ENCODE measurements at places on chromosomes 1 and 21. TPM values are rescaled to one million over a fixed set of nuclear protein-coding genes. Genes with fewer than 3 reads are reported as not detected.

Gene COL6A1
- 0.40 TPM for total RNA-seq

DNA sequence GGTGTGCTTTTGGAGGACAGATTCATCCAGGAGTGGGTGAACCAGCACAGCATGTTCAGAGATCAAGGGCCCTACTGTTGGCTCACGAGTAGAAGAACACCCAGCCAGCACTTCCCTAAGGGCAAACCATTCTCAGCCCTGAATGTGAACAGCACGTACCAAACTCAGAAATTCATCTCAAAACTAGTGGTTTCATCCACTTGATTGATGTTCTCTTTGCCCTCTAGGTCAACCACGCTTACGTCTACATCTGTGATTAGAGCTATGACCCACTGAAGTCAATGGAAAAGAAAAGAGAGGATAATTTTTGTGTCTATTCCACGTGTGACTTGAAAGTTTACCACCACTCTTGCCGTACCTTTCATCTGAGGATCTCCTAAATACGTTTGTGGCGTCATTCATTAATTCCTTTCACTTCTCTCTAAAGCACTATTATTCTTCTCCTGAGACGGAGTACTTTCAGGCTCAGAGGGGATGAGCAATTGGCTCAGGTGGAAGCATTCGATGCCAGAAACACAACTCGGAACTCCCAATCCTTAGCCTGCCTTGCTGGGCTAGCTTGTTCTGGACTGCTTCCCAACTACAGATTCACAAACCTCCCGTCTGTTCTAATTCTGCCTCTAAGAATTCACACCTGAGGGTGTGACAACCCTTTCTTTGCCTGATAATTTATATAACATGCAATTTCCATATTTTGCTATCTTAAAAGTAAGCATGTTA lies 57.3 kb upstream of the HIVEP3 start:
- no peaks in the 10 kb centered on the region for H3K27me3 ChIP-seq
- H3K4me3 ChIP-seq: no peak overlapping the region
- peaks cover 18% of the 10 kb centered on the region for H3K4me1 ChIP-seq
- H3K36me3 ChIP-seq: peaks cover 8% of the 10 kb centered on the region
- H3K27ac ChIP-seq: no peak overlapping the region
- no peak for DNase-seq

DNA sequence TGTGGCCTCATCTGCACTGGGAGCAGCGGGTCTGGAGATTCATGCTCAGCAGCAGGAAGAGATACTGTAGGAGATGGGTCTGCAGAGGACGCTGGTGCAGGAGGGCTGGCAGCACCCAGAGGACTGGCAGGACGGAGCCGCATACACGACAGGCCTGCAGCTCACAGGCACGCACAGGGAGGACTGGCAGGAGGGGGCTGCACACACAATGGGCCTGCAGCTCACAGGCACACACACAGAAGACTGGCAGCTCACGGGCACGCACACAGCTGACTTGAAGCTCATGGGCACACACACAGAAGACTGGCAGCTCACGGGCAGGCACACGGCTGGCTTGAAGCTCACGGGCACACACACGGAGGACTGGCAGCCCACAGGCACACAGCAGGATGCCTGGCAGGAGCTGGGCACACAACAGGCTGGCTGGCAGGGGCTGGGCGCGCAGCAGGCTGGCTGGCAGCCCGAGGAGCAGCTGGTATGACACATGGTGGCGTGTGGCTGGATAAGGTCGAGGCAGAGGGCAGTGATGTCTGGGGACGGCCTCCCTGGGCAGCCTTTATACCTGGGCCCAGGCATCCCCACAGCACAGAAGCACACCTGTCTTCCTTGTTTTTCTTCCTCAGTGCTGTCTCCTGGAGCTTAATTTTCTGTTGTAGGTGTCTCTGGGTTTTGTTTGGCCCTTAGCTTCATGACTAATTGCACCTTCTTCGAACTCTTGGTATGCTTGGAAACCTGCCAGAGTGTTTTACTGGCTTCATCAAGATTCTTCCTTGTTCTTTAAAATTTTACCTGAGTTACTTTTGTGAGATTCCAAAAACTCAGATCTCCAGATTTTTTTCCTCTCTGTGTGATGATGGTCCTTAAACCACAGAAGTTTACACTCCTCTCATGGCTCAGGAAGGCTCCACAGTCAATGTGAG lies at the start of gene KRTAP12-2:
TSS of gene KRTAP12-2 (minus strand) at position 527 of the 920 bp plus-strand sequence. CDS start at position 486, 41 bp downstream.
- H3K36me3 ChIP-seq: peaks cover 1% of the 10 kb centered on the region
- H3K4me1 ChIP-seq: no peaks in the 10 kb centered on the region
- DNase-seq: no peak
- no peak within 1 kb of the TSS for H3K27ac ChIP-seq
- H3K27me3 ChIP-seq: peaks cover 16% of the 10 kb centered on the region

GRCh38 chr21:45074818-45075595 lies 627 bp downstream of the ADARB1 start:
- H3K4me3 ChIP-seq: peak overlapping the region; percentile 83
- peaks cover 51% of the 10 kb centered on the region for H3K4me1 ChIP-seq
- peak; percentile 23 for DNase-seq

- peaks cover 91% of the 10 kb centered on the region for H3K27me3 ChIP-seq
- peaks cover 3% of the 10 kb centered on the region for H3K4me1 ChIP-seq
- no peak for DNase-seq
- peaks cover 1% of the 10 kb centered on the region for H3K36me3 ChIP-seq
These were observed 2.3 kb downstream of the PAX7 start for GRCh38 chr1:18632783-18633421.

- peaks cover 8% of the 10 kb centered on the region for H3K27me3 ChIP-seq
- H3K4me1 ChIP-seq: no peaks in the 10 kb centered on the region
- no peak for DNase-seq
- no peaks in the 10 kb centered on the region for H3K36me3 ChIP-seq
- no peak overlapping the region for H3K27ac ChIP-seq
These were observed 52.8 kb downstream of the FMO4 start for GRCh38 chr1:171366816-171367215.

GRCh38 chr1:16718908-16719533 lies 21.3 kb upstream of the RNU1-4 start:
- peaks cover 41% of the 10 kb centered on the region for H3K27me3 ChIP-seq
- H3K36me3 ChIP-seq: no peaks in the 10 kb centered on the region
- H3K4me1 ChIP-seq: no peaks in the 10 kb centered on the region
- H3K27ac ChIP-seq: no peak overlapping the region

- peaks cover 20% of the 10 kb centered on the region for H3K27me3 ChIP-seq
- H3K36me3 ChIP-seq: no peaks in the 10 kb centered on the region
- peaks cover 12% of the 10 kb centered on the region for H3K4me1 ChIP-seq
- DNase-seq: no peak
- peak within 1 kb of the TSS; percentile 7 for H3K27ac ChIP-seq
These were observed at the start of gene MAP3K21 for GRCh38 chr1:233327651-233328141. Gene MAP3K21 (plus strand): TSS chr1:233327724. CDS start chr1:233328029, 305 bp downstream.

- peaks cover 66% of the 10 kb centered on the region for H3K36me3 ChIP-seq
- H3K27ac ChIP-seq: no peak overlapping the region
- peaks cover 26% of the 10 kb centered on the region for H3K4me1 ChIP-seq
- H3K27me3 ChIP-seq: no peaks in the 10 kb centered on the region
These were observed 30.6 kb downstream of the PAFAH2 start for GRCh38 chr1:25967308-25967707.

DNA sequence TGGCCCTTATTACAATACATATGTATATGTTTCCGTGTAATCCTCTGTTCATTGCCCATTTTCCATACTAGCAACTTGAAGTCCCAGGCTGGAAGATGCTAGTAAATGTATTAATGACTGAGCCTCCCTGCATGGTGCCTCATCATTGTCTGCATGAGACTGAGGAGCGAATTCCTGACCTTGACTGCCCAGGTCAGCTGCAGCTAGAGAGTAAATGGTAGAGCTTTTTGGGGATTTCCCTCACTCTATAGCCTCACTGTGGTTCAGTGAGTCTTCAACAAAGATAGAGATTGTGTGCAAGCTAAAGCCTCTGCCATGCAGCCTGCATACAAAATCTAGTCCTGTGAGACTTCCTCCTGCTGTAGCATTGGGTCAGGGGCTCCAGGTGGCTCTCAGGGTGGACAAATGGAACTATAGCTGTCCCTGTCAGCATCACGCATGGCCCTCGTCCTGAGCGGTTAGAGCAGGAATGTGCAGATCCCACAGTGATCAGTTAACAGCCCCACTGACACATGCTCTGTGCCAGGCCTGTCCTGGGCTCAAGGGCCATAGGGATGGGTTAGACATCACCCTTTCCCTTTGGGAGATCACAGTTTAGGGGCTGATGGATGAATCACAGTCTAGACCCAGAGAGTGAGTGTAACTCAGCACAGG lies 741.7 kb downstream of the MATN1 start:
- H3K4me1 ChIP-seq: no peaks in the 10 kb centered on the region
- no peak overlapping the region for H3K4me3 ChIP-seq
- no peaks in the 10 kb centered on the region for H3K36me3 ChIP-seq

DNA sequence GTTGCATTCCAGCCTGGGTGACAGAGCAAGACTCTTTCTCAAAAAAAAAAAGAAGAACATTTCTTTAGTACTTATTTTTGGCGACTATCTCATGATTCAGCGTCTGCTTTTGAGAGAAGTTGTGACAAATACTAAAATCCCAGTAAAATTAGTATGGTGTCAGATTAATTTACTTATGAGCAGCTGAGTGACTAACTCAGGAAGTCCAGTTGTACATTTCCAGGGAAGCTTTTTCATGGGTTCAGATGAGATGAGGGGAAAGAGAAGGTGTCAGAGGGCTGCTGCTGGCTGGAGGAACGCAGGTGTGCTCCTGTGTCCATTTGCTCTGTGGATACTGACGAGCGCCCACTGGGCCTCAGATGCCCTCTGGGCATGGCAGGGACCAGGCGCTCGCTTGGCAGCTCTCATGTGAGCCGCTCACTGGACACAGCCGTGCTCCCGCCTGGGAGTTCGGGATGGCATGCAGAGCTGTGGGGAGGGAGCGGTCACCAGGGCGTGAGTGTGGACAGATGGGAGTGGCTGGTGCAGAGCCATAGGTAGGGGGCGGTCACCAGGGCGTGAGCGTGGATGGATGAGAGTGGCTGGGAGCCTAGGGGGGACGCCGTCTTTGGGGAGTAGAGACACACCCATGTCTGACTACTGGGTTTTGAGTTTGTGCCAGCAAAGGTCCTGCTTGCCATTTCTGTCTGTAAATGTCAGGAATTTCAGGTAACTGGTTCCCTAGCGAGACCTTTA lies 55.0 kb downstream of the ADARB1 start:
- H3K27me3 ChIP-seq: no peaks in the 10 kb centered on the region
- no peak for DNase-seq
- H3K36me3 ChIP-seq: peaks cover 1% of the 10 kb centered on the region
- peaks cover 23% of the 10 kb centered on the region for H3K4me1 ChIP-seq
- no peak overlapping the region for H3K27ac ChIP-seq
